ENCODE measurements at places on chromosomes 5 and 9.

- no peak for DNase-seq
These were observed 62.3 kb downstream of the MAST4 start for GRCh38 chr5:66658516-66658915.

DNA sequence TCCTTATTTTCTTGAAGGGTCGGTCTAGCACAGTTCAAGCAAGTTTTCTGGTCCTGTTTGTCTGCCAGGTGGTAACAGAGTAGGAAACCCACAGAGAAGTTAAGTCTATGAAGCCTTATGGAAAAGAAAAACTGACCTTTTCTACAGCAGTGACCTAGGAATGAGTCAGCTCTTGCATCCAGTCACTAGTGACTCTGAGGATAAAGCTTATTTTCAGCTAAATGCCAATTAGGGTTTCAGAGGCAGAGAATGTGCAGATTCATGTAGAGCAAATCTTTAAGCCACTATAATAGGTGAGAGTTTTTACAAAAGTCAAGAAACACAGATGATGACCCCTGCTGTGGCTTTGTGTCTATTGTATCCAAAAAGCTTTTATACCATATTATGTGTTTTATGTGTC lies 100.7 kb downstream of the CWC27 start:
- no peak for DNase-seq

GRCh38 chr5:170691657-170692056 lies 91.9 kb upstream of the GABRP start:
- DNase-seq = no peak

DNA sequence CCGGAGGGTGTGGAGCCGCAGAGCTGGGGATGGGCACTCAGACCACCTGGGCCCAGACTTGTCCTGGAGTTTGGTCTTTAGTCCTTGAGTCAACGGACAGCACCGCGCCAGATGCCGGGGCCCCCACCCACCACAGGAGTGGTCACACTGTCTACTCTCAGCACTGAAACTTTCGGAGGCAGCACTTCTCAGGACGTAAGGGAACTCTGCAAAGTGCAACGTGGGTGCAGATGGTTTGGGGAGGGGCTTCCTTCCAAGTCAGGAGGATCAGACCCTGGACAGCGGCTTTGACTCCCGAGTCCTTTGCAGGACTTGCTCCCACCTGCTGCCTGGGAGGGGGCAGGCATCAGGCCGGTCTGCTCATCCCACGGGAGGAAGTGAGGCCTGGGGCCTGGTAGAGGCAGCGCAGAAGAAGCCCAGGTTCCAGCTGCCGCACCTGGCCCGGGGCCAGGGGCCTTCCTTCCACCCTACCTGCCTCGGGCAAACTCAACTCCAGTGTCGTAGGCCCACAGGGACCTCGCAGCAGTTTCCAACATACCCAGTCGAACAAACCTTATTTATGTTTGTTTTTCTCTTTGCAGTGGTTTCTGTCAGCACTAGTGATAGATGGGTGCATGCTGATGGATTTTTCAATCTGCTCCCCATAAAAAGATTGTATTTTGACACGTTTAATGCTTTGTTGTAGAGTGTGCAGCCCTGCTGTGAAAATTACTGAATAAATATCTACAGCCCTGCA lies 149.8 kb upstream of the PPP1R26 start:
- no peak for DNase-seq

DNA sequence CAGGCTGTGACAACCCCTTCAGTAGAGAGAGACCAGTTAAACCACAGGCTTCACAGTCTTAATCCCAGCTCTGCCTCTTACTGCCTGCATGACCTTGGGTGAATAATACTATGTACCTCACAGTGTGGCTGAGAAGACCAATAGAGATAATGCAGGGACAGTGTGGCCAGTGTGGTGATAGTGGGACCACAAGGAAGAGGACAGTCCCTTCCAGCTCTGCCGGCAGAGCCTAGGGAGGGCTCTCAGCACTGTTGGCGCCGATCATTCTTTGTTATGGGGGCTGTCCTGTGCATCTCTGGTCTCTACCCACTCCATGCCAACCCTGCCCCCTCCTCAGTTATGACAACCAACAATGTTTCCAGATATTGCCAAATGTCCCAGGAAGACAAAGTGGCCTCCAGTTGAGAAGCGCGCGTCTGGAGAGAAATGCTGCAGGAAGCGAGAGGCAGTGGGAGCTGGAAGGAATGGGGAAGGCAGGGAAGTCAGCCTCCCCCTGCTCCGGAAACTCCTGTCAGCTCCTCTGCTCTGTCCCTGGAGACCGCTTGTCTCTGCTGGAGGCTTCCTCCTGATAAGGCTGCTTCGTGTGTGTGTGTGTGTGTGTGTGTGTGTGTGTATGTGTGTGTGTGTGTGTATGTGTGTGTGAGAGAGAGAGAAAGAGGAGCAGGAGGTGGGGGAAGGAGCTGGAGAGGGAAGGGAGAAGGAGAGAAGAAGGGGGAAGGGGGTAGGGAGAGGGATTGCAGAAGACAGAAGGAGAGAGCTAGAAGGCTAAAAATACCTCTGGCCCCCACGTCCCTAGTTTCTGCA lies 31.8 kb upstream of the FABP6 start:
- no peak for DNase-seq

DNA sequence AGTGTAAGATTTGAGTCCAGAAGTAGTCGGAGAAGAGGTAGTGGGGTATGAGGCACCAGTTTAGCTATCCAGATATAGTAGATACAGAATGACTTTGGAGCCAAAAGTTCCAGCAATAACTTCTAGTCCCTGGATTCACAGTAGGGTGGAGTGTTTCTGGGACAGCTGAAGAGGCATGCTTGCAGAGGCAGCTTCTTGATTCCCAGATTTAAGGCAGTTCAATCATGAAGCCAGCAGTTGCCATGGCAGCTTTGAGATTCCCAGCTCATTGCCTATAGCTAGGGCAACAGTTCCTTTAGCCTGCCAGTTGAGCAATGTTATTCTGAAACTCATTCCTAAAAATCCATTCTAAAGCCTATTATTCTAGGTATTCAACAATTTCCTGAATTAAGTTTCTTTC lies 79.2 kb downstream of the LIX1 start:
- no peak for DNase-seq

- no peak for DNase-seq
These were observed 1.7 kb upstream of the KLHL3 start for GRCh38 chr5:137737349-137738131.

DNA sequence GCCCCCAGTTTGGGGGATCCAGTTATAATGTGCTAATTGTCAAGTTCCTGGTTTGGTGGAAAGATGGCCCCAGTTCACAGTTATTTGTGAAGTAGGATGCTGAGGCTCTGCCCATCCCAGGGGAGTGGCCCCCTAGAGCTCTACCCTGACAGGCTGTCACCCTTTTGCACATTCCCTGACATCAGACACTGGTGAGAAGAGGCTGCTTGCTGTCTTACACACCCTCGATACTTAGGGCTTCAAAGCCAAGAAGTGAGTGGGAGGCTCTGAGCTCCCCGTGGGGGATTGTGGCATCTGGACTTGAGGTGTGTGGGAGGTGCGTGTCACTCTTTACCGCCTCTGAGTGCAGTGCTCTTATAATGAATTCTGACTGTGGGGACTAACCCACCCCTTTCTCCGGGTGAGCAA lies 168.5 kb downstream of the DOCK2 start:
- no peak for DNase-seq

DNA sequence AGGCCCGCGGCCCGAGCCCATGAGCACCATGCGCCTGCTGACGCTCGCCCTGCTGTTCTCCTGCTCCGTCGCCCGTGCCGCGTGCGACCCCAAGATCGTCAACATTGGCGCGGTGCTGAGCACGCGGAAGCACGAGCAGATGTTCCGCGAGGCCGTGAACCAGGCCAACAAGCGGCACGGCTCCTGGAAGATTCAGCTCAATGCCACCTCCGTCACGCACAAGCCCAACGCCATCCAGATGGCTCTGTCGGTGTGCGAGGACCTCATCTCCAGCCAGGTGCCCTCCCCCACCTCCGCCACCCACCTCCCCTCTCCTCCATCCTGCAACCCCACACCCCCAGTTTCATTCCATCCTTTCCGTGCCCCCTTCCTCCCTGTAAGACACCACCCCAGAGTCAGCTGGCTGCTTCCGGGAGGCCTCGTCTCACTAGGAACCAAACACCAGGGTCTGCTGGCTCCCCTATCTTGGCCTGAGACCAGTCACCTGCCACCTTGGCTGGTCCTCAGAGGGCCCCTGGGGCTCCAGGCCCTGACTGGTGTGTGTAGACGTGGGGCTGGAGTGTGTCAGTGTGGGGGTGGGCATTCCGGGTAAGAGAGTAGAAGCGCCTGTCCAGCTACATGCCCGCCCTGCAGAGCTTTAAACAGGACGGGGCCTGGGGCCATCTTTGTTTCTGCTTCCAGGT lies 655 bp downstream of the GRIN1 start:
- DNase-seq = no peak

DNA sequence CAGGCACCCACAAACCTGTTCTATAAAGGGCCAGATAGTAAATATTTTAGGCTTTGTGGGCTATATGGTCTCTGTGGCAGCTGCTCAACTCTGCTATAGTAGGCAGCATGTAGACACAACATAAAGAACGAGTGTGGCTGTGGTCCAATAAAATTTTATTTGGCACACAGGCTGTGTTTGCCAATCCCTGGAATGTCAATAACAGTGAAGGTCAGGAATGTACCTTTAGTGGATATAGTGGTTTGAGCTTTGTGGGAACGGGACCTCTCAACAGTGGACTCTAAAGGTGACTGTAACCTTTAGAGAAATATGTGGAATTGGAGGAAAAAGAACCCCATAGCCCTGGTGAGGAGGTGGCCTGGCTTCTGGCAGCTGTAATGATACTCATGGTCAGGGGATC lies 145.2 kb downstream of the MAST4 start:
- no peak for DNase-seq

- no peak for DNase-seq
These were observed 487.0 kb upstream of the TNC start for GRCh38 chr9:115604831-115605483.

GRCh38 chr9:96852676-96853075 lies 1.6 kb downstream of the ZNF782 start:
- no peak for DNase-seq

DNA sequence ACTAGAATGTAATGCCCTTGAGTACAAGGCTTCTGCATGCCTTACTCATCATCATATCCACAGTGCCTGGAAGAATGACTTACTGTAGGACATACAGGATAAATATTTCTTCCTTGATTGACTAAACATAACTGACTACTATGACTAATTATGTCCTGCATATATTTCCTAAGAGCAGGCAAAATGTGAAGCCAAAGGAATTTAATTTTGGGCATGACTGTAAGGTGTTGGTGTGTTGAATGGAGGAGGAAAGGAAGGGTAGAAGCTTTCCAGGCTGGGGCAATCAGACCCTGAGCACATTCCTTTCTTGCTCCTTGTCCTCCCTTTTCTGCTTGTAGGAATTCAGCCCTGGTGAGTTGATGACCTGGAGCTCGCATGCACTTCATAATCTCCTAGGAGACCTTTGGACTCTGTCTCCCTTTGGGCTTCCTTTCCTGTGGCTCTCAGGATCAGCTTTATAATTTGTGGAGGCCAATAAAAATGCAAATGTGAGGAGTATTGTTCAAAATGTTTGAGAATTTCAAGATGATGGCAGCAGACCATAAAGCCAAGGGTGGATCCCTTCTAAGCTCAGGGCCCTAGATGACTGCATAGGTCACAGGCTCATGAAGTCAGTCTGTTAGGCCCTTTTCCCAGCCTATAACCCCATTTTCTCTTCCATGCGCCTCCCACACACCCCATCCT lies 174.0 kb downstream of the HMHB1 start:
- no peak for DNase-seq

DNA sequence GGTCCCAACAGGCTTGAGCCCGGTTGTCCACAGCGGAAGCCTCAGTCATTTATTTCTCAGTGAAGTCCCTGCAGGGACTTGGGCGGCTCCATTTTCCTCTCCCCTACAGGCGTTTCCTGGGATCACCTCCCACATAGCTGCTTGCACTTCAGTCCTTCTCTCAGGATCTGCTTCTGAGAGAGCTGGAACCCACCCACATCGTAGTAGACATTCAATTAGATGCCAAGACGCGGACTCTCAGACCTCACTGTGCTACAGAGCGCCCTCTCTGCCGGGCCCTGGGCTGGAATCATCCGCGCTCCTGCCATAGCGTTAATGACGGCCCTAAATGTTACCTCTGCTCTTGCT lies 54.0 kb upstream of the ROR2 start:
- DNase-seq = no peak

GRCh38 chr5:867300-867870 lies 16.6 kb upstream of the ZDHHC11 start:
- DNase-seq = no peak

DNA sequence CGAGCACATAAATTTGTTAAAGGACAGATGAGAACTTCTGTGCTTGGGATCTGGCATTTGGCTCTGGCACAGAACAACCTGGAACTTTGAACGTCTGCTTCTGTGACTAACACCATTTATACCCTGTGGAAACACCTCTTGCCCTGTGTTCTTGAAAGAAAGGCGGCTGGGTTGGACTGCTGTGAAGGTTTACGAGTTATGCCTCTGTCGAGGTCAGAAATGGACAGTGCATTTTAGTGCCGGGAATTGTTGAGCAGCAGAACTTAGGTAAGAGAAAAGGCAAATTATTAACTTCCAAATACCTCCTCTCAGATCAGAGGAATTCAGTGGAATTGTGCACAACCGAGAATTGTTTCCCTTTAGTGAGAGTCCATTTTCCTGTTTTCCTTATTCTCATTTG lies 14.1 kb upstream of the INIP start:
- no peak for DNase-seq

DNA sequence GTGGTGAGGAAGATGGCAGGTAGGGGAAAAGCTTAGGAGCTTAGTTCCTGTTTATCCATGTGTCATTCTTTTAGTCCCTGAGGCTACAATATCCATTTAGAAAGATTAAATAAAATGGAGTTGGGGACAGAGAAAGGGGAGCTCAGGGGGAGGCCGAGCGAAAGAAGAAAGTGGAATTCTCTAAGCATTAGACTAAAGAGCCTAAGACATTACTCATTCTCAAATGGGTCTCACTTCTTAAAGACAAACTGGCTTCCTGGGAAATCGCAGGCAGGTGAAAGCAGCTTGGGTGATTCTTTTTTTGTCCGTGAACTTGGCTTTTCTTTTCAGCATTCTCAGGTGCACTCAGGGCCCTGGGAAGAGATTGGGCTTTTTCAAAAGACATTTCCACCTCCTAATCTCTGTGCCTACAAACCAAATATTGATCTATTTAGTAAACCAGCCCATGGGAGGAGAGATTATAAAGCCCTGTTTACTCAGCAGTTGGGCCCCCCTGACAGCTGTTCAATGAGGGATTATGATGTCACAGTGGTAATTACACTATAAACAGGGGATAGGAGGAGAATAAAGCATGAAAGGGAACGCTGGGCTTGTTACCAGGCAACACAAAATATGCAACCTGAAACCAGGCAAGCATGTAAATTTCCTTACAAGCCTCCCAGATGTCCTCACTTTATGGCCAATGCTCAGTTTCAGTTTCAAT lies 584.0 kb downstream of the ACTL7B start:
- DNase-seq = no peak

DNA sequence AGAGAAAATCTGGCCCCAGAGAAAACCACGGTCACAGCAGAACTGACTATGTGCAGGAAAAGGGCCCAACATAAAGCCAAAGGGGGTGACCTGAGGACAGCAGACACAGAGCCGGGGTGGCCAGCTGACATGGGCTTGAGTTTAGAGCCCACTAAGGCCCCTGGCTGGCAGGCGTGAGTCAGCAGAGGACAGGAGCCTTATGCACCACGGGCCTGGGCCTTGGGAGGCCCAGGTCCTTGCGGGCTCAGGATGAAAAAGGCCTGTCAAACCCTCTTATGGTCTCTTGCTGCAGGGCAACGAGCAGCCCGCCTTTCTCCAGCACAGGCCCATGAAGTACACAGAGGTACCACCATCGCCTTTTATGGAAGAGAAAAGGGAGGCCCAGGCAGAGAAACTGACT lies 19.7 kb downstream of the STK10 start:
- DNase-seq = no peak
